ENCODE measurements at places on chromosomes 2 and 18.

DNA sequence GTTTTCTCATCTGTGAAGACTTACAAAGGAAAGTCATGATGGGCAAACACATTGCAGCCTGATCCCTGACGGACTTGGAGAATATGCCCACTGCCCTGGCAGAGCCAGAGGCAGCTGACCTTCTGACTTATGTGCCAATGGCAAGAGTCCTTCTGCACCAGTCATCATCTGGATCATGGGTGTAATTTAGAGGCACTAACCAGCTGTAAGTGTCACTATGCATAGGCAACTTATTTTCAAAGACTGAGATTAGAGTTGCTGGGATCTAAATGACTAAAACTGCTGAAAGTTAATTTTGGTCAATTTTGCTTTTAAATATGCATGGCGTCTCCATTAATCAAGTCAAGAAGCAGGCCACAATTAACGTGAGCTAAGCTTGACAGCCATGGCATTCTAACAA, 261.2 kb downstream of the BCL11A start:
- DNase-seq: no peak

GRCh38 chr2:66048667-66049066, 386.3 kb upstream of the MEIS1 start:
- no peak for DNase-seq

GRCh38 chr2:165114346-165114939, 89.4 kb downstream of the SCN3A start:
- DNase-seq: no peak

GRCh38 chr18:43916984-43917383, 639.7 kb upstream of the SYT4 start:
- no peak for DNase-seq

DNA sequence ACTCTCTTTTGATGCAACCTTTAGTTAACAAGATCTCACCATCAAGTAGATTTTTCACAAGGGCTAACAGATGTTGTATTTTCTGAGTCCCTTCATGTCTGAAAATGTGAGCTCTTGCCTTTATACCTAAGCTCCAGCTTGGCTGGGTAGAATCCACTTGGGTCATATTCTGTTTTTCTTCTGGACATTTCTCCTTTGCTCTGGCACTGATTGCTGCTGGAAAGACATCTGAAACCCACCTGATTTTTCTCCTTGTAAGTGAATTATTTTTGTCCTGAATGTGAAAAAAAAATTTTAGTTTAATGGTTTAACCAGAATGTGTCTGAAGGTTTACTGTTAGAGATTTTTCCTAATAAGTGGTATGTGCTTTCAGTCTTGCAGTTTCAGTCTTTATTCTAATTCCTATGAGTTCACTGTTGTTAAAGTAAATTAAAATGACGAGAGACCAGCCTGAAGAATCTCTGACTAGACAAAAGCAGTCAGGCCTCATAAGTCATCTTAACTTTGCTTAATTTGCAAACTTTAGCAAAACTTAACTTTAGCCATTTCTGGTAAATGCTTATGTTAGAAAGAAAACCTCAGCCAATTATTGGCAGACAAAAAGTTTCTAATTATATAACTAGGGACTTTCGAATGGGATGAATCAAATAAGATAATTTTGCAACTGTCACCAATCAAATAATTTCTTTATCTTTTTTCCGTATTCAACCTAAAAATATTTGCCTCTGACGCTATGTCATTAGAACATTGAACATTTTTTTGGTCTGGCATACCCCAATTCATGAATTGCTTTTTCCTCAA, 70.8 kb downstream of the ACAA2 start:
- no peak for DNase-seq

DNA sequence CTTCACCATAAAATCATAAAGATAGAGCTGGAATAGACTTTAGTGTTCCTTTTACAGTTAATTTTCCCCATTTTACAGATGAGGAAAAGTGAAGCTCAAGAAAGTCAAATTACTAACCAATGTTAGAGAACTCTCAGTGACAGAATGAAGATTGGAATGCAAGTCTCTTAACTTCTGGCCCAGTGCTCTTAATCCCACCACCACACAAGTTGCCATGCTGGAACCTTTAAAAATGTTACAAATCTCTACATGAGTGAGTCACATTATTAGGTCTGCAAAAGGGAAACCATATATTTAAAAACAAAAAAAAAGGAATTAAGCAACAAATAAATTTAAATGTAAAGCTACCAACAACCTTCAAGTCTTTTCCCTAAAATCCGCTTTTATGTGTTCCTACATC, 3.5 kb downstream of the NCKAP1 start:
- DNase-seq: no peak

- no peak for DNase-seq
Observed at GRCh38 chr2:161406316-161406715, 9.8 kb upstream of the TBR1 start.

DNA sequence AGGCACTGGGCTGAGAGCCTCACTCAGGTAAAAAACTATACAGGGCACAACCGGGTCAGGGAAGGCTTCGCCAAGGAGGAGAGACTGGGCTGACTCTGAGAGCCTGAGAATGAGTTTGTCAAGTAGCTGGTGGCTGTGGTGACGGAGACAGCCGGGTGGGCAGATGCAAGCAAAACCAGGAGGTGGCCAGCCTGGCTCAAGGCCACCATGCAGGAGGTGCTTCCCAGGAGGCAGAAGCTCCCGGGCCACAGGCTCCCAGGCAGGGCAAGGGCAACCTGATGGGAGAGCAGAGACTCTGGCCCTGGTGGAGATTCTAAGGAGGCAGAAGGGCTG, 2.9 kb upstream of the INHBB start:
- no peak for DNase-seq

DNA sequence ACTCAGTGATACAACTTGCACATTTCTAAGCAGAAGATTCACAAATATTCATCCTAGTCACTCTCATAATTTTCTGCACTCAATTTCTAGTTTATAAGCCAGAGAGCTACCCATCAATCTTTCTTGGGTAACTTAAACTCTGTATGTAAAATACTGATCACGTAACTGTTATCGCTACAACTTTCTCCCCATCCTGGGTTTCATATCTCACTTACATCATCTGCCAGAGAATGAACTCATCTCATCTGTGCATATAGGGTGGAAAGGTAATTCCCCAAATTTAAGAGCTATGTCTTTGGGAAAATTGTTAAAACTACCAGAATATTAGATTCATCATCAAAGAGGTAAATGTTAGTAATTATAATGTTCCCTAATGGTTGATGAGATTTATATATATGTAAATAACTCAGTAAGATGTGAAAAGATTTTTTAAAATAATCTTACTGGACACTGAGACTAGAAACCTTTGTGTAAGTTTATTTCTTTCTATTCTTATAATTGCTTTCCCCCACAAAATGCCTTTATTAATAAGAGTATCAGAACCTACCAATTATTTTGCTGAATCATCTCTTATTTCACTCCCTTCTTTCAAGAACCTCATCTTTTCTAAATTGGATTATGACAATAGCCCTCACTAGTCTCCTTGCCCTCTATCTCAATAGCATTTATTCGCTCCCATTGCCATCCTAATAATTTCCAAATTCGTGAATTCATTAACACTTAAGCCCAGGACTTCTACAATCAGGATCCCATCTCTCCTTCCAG, 729.0 kb downstream of the EPHA4 start:
- DNase-seq: no peak

DNA sequence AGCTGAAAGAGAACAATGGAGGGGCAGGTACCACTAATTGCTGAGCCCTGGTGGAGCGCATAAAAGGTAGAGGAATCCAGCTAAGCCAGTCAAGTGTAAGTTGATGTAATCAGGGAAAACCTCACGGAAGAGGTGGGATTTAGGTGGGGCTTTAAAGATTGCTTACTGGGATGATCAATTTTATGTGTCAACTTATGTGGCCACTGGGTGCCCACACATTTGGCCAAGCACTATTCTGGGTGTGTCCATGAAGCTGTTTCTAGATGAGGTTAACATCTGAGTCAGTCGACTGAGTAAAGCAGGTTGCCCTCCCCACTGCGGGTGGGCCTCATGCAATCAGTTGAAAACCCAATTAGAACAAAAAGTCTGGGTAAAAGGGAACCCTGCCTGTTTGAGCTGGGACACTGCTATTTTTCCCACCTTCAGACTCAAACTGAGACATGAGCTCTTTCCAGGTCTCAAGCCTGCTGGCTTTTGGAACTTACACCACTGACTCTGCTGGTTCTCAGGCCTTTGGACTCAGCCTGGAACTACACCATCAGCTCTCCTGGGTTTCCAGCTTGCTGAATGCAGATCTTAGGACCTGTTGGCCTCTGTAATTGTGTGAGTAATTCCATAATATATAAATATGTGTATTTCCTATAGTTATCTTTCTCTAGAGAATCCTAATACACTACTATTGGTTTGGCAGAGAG, 67.3 kb downstream of the MYO5B start:
- no peak for DNase-seq

- DNase-seq: no peak
Observed at GRCh38 chr18:47709556-47709955, 220.9 kb downstream of the SMAD2 start.

DNA sequence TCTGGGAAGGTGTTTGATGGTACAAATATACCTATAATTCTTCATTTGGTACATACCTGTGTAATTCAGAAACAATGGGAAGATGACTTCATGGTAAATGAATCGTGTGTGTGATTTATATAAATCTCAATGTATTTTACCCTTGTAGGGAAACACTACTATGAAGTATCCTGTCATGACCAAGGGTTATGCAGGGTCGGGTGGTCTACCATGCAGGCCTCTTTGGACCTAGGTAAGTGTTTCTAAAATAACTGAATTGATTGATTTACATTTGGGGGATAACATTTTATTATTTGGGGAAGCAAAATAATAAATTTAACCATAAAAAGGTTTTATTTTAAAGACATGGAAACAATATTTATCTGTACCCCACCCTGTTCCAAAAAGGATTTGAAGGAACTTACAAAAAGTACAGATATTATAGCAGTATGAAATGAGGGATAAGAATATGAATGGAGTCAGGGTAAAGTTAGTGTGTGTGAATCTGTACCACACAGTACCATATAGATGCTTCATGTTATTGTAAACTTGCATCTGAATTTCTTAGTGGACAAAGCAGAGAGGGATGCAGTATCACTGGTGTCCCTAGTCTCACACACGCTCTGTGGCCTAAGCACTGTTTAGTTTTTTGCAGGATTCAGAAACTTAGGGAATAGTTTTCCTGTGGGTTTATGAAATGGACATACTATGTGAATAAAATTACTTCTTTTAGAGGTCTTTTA, 11.5 kb downstream of the DDX1 start:
- DNase-seq: no peak

DNA sequence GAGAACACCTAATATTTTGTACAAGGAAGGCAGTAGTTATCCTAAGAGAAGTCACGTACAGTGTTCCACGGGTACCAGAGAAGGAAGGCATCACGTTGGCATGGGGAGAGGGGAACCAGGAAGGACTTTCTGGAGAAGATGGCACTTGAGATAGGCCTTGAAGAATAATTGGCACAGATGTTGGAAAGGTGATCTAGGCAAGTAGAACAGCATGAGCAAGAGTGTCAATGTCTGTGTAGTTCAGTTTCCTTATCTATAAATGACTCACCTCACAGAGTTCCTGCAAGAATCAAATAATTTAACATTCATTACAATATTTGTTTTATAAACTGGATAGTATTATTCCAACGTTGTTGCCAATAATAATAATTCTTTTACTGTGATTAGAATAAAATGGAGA, 48.3 kb upstream of the BZW1 start:
- no peak for DNase-seq

DNA sequence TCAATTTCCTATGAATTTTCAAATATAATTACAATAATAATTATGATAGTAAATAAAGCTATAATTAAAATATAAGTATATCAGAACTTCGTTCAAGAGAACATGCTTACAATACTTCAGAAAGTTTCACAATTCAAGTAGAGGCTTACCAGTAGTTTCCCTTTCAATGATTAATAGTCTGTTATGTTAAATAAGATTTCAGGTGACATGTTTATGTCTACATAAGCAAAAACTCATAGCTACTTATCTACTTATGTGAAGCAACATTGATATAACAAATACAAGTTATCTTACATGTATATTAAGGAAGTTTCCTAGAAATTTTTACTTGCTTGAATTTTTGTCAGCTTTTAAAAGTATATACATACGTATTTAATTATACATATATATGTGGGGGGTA, 4.5 kb upstream of the COL3A1 start:
- no peak for DNase-seq

DNA sequence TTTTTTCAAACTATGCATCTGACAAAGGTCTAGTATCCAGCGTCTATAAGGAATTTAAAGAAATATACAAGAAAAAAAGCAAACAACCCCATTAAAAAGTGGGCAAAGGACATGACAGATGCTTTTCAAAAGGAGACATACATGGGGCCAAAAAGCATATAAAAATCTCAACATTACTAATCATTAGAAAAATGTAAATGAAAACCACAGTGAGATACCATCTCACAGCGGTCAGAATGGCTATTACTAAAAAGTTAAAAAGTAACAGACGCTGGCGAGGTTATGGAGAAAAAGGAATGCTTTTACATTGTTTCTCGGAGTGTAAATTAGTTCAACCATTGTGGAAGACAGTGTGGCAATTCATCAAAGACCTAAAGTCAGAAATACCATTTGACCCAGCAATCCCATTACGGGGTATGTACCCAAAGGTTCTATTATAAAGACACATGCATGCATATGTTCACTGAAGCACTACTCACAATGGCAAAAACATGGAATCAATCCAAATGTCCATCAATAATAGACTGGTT, 643.1 kb upstream of the LRRTM1 start:
- no peak for DNase-seq

DNA sequence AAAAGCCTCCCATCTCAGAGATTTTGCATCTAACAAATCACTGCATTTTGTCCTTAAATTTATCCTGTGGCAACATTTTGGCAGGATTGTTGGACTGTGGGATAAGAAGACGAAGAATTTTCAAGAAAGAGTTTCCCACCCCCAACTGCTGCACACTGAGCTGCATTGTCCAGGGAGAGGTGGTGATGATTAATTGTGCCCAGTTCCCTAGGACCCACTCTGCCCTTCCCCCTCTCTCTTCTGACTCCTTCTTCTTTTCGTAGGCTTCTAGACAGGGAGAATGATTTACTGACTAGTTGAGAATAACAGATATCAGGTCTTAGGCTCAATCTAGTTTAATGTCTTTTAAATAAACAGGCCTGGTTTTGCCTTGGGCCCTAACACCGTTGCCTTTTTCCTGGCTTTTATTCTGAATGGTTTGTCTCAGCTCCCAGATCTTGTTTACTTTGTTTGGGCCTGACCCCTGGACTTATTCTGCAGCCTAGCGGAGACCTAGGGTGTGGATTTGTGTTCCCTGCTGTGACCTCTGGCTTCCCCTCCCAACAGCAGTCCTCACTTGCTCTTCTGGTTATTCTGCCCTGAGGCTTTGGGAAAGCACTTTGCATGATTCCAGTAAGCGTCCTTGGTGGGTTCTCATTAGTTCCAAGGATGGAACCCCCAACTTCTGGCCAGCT, 233.3 kb downstream of the INSIG2 start:
- DNase-seq: no peak
